ENCODE measurements at places on chromosomes 1 and 21. TPM values are rescaled to one million over a fixed set of nuclear protein-coding genes. Genes with fewer than 3 reads are reported as not detected.

The RGSL1 gene
- not detected for total RNA-seq

The COL6A1 gene
- 242 TPM for total RNA-seq

The SPRR2E gene
- total RNA-seq = not detected

The TRIM45 gene
- 1.5 TPM for total RNA-seq

The AADACL4 gene
- total RNA-seq = not detected

The TCHHL1 gene
- not detected for total RNA-seq

The FCRL2 gene
- not detected for total RNA-seq

The HSD3B2 gene
- total RNA-seq = not detected

The PCP4 gene
- not detected for total RNA-seq

The AGRN gene
- total RNA-seq = 48.4 TPM

The CENPF gene
- total RNA-seq = 0.70 TPM

The PLA2G2C gene
- not detected for total RNA-seq

The NCMAP gene
- not detected for total RNA-seq

The HES3 gene
- not detected for total RNA-seq

The SPATA21 gene
- total RNA-seq = not detected

The OR2T35 gene
- not detected for total RNA-seq

The ACKR1 gene
- total RNA-seq = not detected

The ETS2 gene
- total RNA-seq = 27.1 TPM

The BRDT gene
- total RNA-seq = not detected

The LACTBL1 gene
- not detected for total RNA-seq

All from smooth muscle cell of the coronary artery (primary cell).